ENCODE measurements at places on chromosomes 2 and 18.

DNA sequence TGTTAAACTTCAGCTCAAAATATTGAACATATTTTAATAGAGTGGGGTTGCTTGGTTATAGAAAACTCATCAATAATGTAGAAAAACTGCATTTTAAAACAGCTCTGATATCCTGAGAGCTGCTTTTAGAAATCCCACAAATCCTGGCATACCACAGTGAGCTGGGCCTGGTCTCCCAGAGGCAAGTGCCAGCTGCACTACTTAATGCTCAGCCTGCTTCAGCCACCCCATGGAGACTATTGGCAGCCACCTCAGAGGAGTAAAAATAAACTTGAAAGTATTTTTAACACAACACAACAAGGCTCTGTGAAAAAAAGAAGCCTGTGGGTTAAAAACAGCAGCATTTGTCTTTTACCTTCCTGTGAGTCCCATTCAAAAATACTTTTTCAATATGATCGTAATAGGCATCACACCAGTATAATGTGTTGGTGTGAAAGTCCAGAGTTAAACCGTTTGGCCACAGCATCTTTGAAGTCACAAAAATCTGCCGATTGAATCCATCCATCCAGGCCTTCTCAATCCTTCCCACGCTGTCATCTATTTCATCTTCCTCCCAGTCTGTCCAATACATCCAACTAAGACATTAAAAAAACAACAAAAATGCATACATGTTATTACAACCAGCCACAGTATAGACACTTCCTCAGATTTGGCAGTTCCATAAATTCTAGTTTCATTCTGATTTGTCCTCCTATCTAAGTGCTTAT lies 1115.3 kb downstream of the LRP1B start:
- no peak for DNase-seq

- no peak for DNase-seq
These were observed 637.8 kb upstream of the PKDCC start for GRCh38 chr2:41410011-41410410.

GRCh38 chr2:45119855-45120254 lies 110.6 kb upstream of the SIX2 start:
- peak; percentile 69 for DNase-seq

DNA sequence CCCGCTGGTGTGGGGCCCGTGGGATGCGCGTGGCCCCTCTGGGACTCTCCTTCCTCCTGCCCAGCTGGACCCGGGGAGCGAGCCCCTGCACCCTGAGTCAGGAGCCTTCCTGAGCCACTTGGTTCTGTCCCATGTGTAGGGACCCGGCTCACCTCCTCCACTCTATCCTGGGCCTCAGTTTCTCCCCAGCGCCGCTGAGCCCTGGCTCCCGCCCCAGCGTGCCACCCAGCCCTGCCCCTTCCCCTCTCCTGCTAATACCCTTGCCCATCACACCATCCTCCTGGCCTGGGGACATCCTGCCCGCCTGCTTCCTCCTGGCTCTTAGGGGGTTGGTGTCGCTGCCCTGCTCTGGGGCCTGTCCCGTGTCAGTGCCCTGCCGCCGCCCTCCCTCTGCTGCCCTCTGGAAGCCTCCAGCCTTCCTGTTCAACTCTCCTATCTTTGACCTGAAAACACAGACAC lies 24.8 kb downstream of the GPC1 start:
- DNase-seq: no peak

- DNase-seq: no peak
These were observed 20.9 kb upstream of the SLC66A3 start for GRCh38 chr2:11134349-11134748.

DNA sequence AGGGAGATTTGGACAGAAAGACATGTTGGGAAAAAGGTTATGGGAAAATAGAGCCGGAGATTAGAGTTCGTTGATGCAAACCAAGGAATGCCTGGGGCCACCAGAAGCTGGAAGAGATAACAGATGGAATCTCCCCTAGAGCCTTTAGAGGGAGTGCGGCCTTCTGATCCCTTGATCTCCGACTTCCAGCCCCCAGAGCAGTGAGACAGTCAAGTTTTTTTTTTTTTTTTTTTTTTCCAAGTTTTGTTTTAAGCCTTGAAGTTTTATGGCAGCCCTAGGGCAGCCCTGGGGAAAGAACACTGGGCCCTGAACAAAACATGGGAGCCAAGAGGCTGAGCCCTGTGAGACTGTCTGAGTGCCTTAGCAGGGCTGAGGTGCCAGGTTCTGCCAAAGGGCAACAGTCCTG lies 6.5 kb downstream of the DGKD start:
- no peak for DNase-seq

GRCh38 chr2:197706839-197707207 lies 1.7 kb downstream of the MARS2 start:
- no peak for DNase-seq

DNA sequence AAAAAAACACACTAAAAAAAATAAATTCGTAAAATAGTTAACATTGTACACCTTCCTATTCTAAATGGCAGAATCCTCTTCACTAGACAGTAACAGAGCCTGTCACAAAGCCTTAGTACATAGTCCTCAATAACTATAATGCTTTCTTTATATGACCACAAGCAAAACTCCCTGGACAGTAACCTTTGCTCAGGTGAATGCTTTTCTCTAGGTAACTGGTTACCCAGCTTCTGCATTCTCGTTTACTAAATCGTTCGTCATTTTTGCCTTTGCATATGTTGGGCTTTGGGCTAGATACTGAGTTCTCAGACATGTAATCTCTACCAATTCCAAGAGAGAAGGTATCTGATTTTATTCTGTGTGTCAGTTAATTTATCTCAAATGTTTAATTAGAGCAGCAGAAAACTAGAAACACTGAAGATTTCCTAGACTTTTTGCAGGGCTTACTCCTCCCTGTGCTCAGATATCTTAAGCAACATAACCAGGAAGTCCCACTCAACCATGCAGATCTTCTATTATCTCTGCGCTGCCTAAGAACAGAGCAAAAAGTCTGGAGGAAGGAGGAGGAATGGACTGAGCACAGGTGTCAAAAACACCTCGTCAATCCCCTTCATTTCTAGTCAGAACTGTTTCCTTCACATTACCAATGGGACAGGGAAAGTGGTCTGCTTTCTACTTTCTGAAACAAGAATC lies 247.7 kb downstream of the SOCS6 start:
- no peak for DNase-seq

- DNase-seq: no peak
These were observed 710 bp upstream of the TMSB10 start for GRCh38 chr2:84904717-84905174.

DNA sequence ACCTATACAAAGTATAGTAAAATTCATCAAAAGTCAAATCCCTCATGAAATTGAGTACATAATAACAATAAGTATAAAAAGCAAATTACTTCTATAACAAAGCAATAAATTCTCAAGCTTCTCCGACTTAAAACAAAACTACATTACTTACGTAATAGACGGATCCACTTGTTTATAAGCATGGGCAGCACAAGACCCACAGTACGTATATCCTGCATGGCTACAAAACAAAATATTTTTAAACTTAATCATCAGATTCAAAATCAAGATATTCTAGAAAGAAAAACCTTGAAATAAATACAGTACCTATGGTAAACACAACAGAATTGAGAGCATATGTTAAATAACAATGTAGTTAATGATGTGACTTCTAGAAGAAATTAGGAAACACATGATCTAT lies 78.9 kb downstream of the MEMO1 start:
- DNase-seq: no peak

DNA sequence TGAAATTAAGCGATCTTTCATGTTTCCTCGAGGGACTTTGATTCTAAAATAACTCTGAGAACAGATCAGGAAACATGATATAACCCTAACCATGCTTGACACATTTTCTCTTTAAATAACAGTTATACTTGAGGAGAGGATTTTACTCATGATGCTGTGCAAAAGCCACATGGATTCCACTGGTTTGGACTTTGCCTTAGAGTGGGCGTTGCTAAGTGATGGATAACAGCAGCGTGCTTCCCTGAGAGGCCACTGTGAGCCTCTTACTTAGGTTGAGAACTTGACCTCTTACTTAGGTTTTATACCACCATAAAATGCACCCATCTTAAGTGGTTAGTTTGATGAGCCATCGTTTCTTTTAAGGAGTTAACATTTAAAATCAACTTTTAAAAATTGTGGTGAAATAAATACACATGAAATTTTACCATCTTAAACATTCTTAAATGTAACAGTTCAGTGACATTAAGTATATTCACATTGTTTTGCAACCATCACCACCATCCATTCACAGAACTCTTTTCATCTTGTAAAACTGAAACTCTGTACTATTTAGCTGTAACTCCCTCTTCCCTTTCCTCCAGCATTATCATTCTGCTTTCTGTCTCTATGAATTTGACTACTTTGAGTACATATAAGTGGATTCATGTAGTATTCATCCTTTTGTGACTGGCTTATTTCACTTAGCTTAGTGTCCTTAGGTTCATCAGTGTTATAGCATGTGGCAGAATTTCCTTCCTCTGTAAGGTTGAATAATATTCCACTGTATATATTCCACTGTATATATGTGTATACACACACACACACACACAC lies 22.6 kb downstream of the ANXA4 start:
- DNase-seq: no peak

GRCh38 chr18:41145516-41145915 lies 809.5 kb upstream of the PIK3C3 start:
- DNase-seq: no peak

DNA sequence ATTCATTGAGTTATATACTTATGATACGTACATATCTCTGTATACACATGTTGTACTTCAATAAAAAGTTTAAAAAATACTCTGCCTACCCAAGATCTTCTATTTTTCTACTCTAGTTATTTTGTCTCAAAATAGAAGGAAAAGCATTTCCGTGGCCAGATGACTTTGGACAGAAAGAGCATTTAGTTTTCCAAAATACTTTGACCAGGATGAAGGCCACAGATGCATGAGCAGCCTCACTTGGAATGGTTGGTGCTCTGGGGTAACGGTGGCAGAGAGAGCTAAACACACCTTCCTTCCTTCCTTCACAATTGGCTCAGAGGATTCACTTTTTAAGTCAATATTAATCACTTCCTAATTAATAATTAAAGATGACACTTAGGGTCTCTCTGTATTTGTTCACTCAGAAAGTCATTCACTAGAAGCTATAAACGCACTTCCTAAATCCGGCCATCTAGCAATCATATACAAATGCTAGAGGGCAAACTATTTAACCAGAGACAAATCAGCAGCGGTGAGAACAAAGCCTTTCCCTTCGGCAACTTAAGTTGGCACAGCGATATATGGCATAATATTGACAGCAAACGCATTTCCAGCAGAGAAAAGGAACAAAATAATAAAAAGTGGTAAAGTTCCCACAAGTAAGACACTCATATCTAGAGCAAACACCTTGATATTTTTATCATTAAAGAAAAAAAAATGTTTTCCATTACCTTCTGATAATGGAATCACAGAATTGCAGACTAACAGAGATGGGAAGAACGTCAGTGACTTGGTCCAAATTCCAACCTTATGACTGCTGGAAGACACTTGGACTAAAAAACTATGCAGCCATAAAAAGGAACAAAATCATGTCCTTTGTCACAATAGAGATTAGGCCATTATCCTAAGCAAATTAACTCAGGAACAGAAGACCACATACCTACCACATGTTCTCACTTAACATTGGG lies 55.9 kb upstream of the NARS1 start:
- DNase-seq: no peak

- DNase-seq: peak; percentile 66
These were observed 38.7 kb downstream of the SCG2 start for GRCh38 chr2:223563462-223563861.

- DNase-seq: no peak
These were observed 59.6 kb downstream of the MYT1L start for GRCh38 chr2:2271469-2271941.

Data from non-pigmented ciliary epithelial cell (primary cell).